ENCODE measurements at places on chromosomes 3 and 15. TPM values are rescaled to one million over a fixed set of nuclear protein-coding genes. Genes with fewer than 3 reads are reported as not detected.

Gene CHRNB4
- total RNA-seq, result 0.72 TPM

Gene C3orf49
- not detected for total RNA-seq

Gene MKRN2OS
- 6.3 TPM for total RNA-seq

Gene CSPG5
- 0.48 TPM for total RNA-seq

Gene POLQ
- total RNA-seq, result 4.7 TPM

Gene IFRD2
- total RNA-seq, result 65.8 TPM

DNA sequence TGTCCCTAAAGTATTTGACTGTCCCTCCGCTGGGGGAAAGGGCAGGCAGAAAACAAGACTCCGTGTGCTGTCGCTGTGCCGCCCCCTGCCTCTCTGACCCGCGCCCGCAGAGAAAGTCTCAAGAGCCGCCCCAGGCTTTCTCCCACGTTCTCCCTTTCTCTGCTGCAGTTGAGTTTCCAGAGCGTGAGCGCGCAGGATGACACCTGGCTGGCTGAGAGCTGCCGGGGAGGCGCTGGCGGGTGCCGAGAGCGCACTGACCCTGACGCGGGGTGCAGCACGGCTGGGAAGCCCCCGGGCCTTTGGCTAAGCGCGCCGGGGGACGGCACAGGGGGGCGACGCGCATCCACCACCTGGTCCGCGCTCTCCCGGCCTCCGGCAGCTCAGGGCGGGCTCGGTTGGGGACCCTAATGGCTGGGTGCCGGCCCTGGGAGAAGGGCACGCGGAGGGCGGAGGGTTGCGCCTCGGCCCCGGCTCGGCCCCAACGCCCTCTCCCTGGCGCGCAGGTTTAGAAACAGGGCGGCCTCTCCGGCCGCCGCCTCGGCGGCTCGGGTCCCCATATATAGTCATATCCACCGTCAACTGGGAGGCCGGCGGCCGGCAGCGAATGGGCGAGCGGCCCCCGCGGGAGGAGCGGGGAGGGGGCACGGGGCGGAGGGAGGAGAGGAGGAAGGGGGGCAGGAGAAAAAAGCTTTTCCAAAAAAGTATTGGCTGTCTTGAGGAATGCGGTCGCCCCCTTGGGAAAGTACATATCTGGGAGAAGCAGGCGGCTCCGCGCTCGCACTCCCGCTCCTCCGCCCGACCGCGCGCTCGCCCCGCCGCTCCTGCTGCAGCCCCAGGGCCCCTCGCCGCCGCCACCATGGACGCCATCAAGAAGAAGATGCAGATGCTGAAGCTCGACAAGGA, at the start of gene TPM1:
Gene TPM1 (plus strand): TSS at position 774 of the 903 bp plus-strand sequence. CDS start 83 bp downstream, at position 857.
- ATAC-seq, result peak; percentile 50

DNA sequence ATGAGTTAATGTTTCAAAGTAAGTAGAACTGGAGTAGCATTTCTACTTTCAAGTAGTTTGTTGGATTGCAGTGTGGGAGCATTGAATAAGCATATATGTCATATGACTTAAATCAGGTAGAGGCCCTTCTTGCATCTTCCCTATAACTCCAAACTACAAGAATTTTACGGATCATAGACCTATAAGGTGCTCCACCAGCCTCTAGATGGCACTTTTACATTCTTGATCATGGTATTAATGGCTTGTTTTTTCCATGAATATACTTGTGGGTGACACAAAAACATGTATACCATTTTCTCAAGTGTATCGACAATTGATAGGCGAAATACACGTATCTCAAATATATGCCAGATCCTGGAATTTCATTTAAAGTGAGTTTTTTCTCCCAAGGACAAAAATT, 311.1 kb downstream of the ZPLD1 start:
- ATAC-seq, result no peak

DNA sequence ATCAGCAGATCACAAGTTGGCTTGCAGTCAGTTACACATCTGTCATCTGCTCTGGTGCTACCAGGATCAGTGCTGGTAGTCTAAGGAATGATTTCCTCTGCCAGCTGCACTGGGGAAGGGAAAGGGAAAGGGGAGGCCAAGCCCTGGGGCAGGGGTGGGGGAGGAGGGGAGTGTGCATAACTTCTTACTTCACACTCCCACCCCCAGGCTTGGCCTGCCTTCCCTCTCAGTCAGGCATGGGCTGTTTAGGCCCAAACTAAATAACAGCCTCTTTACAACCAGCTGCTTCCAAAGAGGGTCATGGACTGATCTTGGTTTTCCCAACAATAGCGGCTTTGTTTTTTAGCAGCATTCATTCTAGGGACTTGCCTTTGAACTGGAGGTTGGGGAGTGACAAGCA, 86.1 kb upstream of the PSMD6 start:
- ATAC-seq, result peak; percentile 31

GRCh38 chr3:133897547-133897946, 1.9 kb upstream of the RAB6B start:
- no peak for ATAC-seq

DNA sequence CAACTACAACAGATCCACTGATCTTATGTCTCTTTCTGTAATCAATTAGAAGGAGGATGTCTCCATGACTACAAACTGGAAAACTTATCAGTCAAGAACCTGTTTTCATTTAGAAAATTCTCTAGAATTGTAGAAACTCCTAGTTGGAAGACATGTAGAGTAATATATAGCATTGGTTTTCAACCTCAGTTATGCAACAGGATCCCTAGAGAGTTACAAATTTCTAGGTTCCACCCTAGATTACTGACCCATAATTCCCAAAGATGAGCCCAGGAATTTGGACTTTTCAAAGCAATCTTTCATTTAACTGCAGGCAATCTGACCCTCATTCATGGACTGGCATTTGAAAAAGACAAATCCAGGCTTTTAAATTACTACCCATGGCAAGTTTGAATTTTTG, 116.9 kb upstream of the RAP2B start:
- ATAC-seq, result no peak

GRCh38 chr3:54755756-54756155, 172.1 kb downstream of the LRTM1 start:
- no peak for ATAC-seq

DNA sequence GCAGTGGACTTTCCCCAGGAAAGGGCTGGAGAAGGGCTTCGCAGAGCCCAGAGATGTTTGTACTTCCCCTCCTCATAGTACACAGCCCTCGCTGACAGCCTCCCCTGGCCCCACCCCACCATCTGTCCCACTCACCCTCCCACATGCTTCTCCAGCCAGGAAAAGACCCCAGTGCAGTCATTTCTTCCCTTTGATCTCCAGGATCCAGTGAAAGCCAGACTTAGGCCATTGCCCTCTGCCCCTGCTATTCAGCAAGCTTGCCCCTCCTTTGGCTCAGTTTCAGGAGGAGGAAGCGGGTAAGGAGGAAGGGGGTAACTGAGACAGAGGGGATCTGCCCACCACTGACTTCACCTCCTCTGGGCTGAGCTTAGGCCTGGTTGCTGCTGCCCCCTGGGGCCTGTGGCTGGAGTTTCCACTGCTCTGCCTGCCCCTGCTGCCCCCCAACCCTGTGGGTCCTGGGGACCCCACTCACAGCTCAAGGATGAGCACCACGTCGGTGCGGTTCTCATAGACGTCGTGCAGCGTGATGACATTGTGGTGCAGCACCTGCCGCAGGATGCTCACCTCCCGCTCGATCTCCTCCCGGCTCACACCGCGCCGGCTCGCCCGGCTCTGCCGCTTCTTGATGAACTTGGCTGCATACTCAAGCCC, 63.1 kb downstream of the DAPK2 start:
- no peak for ATAC-seq

GRCh38 chr3:11552289-11553264, 91.1 kb downstream of the VGLL4 start:
- ATAC-seq, result no peak

- ATAC-seq, result no peak
These were observed 380.3 kb downstream of the MAGI1 start for GRCh38 chr3:65658401-65658800.

DNA sequence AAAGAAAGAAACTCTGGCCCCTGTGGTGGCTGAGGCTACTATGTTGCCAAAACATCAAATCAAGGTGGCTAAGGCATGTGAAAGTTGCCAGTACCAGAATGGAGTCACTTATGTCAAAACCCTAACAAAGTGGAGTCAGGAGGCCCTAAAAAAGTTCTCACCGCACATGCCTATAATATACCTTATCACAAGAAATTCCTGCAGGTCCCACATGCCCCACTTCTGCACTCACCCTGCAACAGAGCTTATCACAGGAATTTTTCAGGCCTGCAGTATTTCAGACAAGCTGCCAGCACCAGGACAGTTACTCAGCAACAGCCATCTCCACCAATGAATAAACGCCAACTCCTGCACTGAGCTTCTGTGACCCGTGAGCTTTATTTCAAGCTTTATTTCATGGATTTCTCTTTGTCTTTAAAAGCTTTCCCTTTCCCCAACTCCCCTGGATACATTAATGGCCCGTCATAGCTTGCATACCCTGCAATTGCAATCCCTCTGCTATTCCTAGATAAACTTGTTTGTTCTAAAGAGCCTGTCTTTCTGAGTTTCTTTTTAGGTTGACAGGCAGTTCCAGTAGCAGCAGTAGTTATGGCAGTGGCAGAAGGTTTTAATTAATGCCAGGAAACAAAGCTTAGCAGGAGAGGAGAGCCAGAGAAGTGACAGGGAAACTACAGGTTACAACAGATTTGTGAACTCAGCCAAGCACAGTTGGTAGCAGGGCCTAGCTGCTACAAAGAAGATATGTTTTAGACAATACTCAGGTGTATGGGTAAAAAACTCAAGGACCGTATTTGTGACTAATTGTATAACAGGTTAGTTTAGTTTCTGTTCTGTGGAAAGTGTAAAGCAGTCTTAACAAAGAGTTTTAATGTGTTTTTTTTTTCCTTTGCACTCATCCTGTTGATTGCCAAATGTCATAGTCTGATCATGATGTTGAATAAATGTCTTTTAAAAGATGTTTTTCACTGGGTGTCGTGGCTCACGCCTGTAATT, 15.9 kb upstream of the TMEM42 start:
- ATAC-seq, result peak; percentile 86

- ATAC-seq, result no peak
These were observed 1440.1 kb downstream of the OTOL1 start for GRCh38 chr3:162936706-162937105.
